ENCODE measurements at places on chromosomes 12 and 14.

DNA sequence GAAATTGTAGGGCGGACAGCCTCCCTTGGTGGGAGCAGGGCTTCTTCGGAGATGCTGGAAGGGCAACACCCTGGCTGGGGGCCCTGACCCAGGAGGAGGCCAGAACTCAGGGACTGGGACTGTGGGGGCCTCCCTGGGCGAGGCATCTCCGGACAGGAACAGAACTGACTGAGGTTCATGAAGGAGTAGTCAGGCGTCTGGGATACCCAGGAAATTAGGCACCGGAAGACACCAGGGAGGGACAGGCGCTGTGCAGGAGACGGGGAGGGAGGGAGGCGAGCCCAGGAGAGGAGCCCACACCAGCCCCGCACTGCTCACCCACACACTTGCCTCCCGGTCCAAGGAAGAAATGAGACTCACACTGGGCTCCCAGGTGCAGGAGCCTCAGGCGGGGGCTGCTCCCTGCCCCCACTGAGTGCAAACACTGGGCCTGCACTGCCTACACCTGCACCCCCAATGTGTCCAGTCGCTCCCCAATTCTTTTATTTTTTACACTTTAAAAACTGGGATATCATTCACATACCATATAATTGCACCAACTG is 262.6 kb upstream of the SFSWAP start:
- no peak for DNase-seq

DNA sequence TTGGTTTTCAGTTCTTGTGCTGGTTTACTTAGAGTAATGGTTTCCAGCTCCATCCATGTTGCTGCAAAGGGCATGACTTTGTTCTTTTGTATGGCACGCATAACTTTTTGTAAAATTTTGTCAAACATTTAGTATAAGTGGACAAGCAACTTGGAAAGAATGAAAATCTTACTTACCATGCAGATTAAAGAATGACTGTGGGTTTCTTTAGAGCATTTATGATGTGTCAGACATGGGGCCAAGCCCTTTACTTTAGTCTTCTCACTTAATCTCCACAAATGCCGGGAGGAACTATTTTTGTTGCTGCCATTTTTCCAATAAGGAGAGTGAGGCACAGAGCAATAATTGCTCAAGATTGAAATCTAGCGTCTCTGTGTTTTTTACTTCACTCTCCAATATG is 652.5 kb upstream of the TBX3 start:
- no peak for DNase-seq

DNA sequence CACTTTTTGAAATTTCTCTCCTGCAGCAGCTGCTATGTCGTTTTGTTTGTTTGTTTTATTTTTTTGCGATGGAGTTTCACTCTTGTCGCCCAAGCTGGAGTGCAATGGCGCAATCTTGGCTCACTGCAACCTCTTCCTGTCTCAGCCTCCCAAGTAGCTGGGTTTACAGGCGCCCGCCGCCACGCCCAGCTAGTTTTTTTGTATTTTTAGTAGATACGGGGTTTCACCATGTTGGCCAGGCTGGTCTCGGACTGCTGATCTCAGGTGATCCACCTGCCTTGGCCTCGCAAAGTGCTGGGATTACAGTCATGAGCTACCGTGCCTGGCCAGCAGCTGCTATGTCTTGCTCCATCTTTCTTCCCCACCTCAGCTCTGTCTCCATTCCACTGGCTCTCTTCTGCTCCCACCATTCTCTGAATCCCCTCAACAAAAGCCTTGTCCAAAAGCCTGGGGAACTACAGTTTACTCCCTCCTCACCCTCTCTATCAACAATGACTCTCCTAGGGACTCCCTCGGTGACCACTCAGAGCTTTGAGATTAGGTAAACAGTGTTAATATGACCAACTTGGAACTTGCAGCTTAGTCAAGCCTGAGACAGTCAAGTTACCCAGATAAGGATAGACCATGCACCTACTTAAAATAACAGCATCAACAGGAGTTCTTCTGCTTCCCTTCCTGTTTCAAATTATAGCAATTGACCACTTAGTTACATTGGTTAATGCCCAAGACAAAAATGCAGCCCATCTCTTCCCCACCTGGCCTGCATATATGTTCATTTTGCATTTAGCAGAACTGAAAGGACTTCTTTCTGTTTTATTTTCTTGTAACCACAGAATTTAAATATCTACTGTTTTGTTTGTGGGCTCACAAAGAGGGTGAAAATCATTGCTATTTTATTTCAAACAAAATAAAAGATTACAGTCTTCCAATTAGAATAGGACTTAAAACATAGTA is 189.0 kb upstream of the AMIGO2 start:
- DNase-seq, result no peak

- DNase-seq, result peak; percentile 44
These were observed 364.5 kb downstream of the PDZRN4 start for GRCh38 chr12:41552588-41552987.

DNA sequence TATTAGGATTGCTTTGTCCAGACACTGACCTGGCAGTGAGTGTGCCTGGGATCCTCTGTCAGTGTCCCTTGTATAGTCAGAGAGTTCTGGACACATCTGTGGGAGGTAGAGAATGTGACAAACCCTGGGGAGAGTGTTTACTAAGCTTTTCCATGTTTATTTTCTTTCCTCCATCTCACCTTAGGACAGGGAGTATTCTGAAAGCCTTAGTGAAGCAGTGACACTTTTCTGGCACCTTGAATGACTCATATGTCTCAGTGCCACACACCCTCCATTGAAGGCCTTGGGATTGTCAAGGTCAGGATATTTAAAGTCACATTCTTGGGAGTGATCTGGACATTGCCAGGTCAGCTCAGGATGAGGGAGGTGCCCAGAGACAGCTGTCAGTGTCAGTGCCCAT is 34.9 kb upstream of the CTDSP2 start:
- DNase-seq, result no peak

DNA sequence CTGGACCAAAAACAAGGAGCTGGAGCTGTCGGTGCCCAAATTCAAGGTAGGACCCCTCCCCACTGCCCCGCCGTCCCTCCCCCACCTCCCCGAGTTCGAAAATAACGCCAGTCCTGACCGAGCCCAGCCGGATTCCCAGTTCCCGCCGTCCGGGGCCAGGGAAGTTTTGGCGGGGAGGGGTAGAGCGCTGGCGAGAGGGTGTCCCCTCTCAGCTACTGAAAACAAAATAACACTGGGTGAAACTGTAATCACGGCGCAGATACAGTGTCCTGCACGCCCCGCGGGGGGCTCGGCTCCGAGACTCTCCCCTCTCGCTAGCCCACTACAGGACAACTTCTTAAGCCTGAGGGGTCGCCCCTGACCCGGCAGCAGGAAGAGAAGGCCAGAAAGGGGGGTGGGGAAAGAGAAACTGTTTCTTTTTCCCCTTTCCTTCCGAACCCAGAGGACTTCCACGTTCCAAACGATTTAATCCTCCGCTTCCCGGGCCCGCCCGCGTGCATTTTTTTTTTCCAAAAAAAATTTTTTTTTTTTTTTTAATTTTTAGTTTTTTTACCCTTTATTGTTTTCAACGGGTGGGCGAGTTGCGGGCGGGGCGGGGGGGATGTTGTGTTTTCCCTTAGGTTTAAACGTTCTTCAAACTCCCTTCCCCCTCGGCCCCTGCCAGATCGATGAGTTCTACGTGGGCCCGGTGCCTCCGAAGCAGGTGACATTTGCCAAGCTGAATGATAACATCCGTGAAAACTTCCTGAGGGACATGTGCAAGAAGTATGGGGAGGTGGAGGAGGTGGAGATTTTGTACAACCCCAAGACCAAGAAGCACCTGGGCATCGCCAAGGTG is 1.6 kb downstream of the SETD1B start:
- DNase-seq, result no peak
